ENCODE measurements at places on chromosomes 6 and 20. TPM values are rescaled to one million over a fixed set of nuclear protein-coding genes. Genes with fewer than 3 reads are reported as not detected.

DNA sequence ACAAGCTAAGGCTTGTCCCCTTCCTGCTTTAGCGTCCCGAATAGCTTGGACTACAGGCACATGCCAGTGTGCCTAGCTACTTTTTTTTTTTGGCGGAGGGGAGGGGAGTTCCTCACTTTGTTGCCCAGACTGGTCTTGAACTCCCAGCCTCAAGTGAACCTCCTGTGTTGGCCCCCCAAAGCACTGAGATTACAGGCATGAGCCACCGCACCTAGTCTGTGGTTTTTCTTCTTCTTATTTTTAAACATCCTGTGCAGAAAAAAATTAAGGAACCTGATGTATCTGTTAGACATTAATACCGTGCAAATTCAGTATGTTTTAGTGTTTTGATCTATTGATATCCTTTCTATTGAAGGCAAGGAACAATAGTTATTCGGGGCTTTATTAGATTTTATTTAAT, 25.7 kb downstream of the HIVEP1 start:
- no peak overlapping the region for H3K4me3 ChIP-seq
- no peak overlapping the region for H3K27ac ChIP-seq
- H3K36me3 ChIP-seq: no peaks in the 10 kb centered on the region
- DNase-seq: no peak

- no peak for DNase-seq
- no peak overlapping the region for H3K27ac ChIP-seq
- H3K4me3 ChIP-seq: no peak overlapping the region
- H3K27me3 ChIP-seq: no peaks in the 10 kb centered on the region
These were observed 79.1 kb upstream of the ANKEF1 start for GRCh38 chr20:9955646-9956045.

- no peaks in the 10 kb centered on the region for H3K36me3 ChIP-seq
- H3K4me3 ChIP-seq: no peak overlapping the region
- no peak for DNase-seq
- no peaks in the 10 kb centered on the region for H3K27me3 ChIP-seq
- no peaks in the 10 kb centered on the region for H3K4me1 ChIP-seq
- H3K27ac ChIP-seq: no peak overlapping the region
These were observed 471.8 kb upstream of the BTBD3 start for GRCh38 chr20:11445891-11446290.

DNA sequence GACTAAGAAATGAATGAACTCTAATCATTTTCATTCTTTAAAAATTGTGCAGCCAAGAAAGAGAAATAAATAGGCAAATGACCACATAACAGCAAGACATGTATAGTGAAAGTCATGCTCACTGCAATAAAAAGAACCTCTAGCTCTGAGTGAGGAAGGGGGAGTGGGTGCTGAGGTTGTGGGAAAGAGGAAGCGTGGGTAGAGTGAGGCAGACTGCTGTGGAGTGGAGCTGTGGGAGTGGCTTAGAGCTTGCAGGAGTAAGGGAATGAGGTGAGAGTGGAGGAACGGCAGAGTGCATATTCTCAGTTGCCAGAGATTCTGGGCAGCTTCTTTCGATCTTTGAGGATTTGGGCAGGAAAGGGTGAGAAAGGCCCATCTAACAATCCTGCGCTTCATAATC, 10.4 kb downstream of the DEFB129 start:
- no peak for DNase-seq
- no peak overlapping the region for H3K27ac ChIP-seq
- no peaks in the 10 kb centered on the region for H3K27me3 ChIP-seq

- DNase-seq: no peak
- no peaks in the 10 kb centered on the region for H3K27me3 ChIP-seq
- peaks cover 9% of the 10 kb centered on the region for H3K4me1 ChIP-seq
These were observed 132.5 kb downstream of the ZFAND3 start for GRCh38 chr6:37952027-37952426.

Gene PSORS1C2
- total RNA-seq: not detected

- H3K4me3 ChIP-seq: no peak overlapping the region
- no peak overlapping the region for H3K27ac ChIP-seq
- H3K4me1 ChIP-seq: no peaks in the 10 kb centered on the region
- H3K27me3 ChIP-seq: no peaks in the 10 kb centered on the region
These were observed 15.1 kb downstream of the TBC1D32 start for GRCh38 chr6:121319112-121319553.

DNA sequence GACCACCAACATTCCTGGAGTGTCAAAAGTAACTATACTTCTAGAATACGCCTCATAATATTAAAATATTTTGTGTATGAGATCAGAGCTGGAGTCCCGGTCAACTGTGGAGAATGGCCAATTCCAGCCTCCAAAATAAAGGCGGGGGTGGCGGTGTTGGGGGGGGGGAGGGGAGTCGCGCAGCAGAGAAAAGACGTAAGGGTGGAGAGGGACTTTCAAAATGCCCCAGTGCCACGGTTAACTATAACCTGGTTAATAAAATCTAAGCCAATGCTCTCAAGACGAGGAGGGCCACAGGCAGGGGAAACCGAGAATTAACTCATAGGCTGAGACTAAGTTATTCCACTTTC, 1.3 kb downstream of the NUP153 start:
- peak overlapping the region; percentile 99 for H3K27ac ChIP-seq
- H3K36me3 ChIP-seq: no peaks in the 10 kb centered on the region
- peak overlapping the region; percentile 87 for H3K4me3 ChIP-seq

Gene MACROD2
- total RNA-seq: not detected

- H3K36me3 ChIP-seq: no peaks in the 10 kb centered on the region
- H3K4me1 ChIP-seq: peaks cover 26% of the 10 kb centered on the region
- DNase-seq: peak; percentile 46
- H3K4me3 ChIP-seq: peak overlapping the region; percentile 20
- H3K27me3 ChIP-seq: no peaks in the 10 kb centered on the region
These were observed 911 bp downstream of the CDK19 start for GRCh38 chr6:110814102-110815014.

GRCh38 chr20:62710886-62711702, 2.5 kb downstream of the NTSR1 start:
- no peak for DNase-seq
- no peaks in the 10 kb centered on the region for H3K36me3 ChIP-seq
- no peak overlapping the region for H3K27ac ChIP-seq

DNA sequence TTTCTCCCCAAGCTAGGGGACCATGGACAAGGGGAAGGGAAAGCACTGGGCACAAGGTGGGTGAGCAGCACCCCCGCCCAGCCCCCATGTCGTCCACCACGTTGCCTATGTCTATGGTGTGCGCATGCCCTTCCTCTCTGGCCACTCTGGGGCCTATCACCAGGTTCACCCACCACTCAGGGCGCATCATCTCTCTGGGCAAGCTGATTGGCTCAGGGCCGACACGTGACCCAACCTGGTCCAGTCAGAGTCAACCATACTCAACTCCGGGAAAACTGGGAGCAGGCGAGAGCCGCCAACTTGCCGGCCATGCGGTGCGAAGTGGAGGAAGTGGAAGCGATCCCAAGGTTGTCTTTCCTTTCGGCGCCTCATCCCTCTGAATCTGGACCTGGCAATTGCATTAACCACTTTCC, 25.9 kb downstream of the ACSS1 start:
- no peak for DNase-seq
- H3K27me3 ChIP-seq: no peaks in the 10 kb centered on the region
- peaks cover 9% of the 10 kb centered on the region for H3K36me3 ChIP-seq
- H3K27ac ChIP-seq: no peak overlapping the region
- no peak overlapping the region for H3K4me3 ChIP-seq

GRCh38 chr6:56838016-56838555, 116.8 kb upstream of the BEND6 start:
- no peak for DNase-seq
- no peak overlapping the region for H3K27ac ChIP-seq
- H3K4me1 ChIP-seq: peaks cover 6% of the 10 kb centered on the region
- H3K27me3 ChIP-seq: peaks cover 9% of the 10 kb centered on the region
- H3K4me3 ChIP-seq: no peak overlapping the region

Gene NMBR
- not detected for total RNA-seq

Gene ME1
- 0.67 TPM for total RNA-seq
